ENCODE measurements at places on chromosomes 2 and 18. TPM values are rescaled to one million over a fixed set of nuclear protein-coding genes. Genes with fewer than 3 reads are reported as not detected.
A peak's percentile ranks its signal among the peaks of the same experiment; 100 is the strongest.

- peaks cover 13% of the 10 kb centered on the region for H3K27me3 ChIP-seq
- no peak for DNase-seq
- no peak overlapping the region for H3K4me3 ChIP-seq
- H3K27ac ChIP-seq = no peak overlapping the region
- H3K4me1 ChIP-seq = peaks cover 8% of the 10 kb centered on the region
Measured at GRCh38 chr18:58194028-58194427, 150.0 kb downstream of the NEDD4L start.

DNA sequence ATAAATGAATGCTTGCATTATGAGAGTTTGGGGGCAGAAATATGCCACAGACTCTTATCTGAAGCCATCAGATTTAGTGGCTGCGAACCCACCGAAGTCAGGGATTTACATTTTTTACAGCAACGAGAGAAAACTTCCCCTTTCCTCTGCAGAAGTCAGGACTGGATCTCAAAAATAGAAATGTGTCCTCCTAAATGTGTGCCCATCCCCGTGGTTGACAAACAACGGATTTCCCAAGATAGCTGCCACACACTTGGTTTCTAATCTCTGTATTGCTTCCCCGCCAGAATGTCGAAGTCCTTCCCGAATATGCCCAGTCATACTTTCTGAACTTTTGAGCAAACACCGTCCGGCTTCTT is 879 bp upstream of the ADAM23 start:
- H3K36me3 ChIP-seq = no peaks in the 10 kb centered on the region
- H3K27ac ChIP-seq = no peak overlapping the region
- H3K27me3 ChIP-seq = peaks cover 16% of the 10 kb centered on the region
- peaks cover 13% of the 10 kb centered on the region for H3K4me1 ChIP-seq

- H3K27ac ChIP-seq = peak overlapping the region; percentile 98
- peaks cover 20% of the 10 kb centered on the region for H3K27me3 ChIP-seq
- no peaks in the 10 kb centered on the region for H3K36me3 ChIP-seq
Measured at GRCh38 chr2:218895759-218896500, 15.3 kb downstream of the WNT10A start.

DNA sequence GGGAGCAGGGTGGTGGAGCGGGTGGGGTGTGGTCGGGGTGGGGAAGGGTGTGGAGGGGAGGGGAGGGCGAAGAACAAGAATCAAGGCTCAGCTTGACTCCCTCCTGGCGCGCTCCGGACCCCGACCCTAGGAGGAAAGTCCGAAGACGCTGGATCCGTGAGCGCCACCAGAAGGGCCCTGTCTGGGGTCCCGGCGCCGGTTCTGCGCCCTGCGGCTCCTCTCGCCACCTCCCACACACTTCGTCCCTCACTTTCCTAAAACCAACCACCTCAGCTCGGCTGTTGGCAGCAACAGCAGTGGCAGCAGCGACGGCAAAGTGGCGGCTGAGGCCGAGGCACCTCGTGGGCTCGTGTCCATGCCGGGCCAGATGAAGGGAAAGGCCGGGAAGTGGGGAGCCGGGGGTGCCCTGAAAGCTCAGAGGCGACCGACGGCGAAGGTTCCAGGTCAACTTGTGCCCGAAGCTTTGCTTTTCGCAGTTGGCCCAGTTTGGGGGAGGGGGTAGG is 2.1 kb downstream of the KLHL14 start:
- H3K4me1 ChIP-seq = peaks cover 25% of the 10 kb centered on the region
- H3K27ac ChIP-seq = no peak overlapping the region
- H3K27me3 ChIP-seq = peaks cover 7% of the 10 kb centered on the region
- DNase-seq = no peak
- H3K4me3 ChIP-seq = no peak overlapping the region
- H3K36me3 ChIP-seq = no peaks in the 10 kb centered on the region

DNA sequence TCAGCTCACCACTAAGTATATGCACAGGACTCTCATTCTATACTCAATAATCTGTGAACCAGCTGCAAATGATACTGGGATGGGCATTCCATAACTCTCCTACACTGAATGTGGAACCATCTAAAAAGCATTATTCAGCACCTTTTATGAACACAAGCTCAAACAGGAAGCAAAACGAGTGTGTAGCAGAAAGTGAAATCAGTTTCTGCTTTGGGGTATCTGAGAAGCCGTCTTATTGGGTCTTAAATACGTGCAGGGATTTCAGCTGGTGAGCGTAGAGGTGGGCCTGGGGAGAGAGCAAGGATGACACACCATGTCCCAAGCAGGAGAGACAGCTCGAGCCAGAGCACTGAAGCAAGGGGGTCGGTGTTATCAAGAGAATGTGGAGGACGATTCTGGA is 120.0 kb upstream of the TTN start:
- H3K36me3 ChIP-seq = no peaks in the 10 kb centered on the region
- no peaks in the 10 kb centered on the region for H3K27me3 ChIP-seq
- no peaks in the 10 kb centered on the region for H3K4me1 ChIP-seq

DNA sequence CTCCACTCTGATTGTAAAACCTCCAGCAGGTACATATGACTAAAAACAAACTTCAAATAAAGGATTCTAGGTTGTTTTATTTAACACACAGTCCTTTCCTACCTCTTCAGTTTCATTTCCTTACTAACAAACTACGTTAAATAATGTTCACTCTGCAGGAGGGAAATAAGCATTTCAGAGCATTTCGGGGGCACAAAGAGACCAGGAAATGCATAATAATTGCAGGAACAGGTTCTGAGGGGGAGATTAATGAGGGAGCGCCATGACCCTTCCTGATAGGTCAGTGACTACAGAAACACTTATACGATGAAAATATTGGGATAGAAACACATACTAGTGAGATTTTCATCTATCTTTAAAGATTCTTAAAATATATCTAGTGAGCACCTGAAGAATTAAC is 416.6 kb downstream of the NRXN1 start:
- no peak for DNase-seq
- no peaks in the 10 kb centered on the region for H3K36me3 ChIP-seq
- H3K4me3 ChIP-seq = no peak overlapping the region
- no peak overlapping the region for H3K27ac ChIP-seq

DNA sequence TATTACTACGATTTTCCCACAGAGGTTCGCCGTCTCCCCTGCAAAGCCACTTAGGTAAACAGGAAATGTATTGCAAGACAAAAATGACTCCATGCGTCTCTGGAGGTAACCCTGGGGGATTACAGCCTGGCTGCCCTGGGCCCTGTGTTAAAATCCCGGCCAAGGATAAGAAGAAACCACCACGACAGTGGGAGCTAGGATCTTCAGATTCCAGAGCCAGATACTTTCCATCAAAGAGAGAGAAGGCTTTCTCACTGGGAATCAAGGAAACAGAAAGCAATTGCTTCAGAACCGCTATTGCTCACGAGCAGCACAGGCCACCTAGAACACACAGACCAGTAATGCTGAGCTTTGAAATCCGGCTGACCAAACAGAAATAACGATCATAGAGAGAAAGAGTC is 97.9 kb upstream of the ZNF516 start:
- no peak overlapping the region for H3K4me3 ChIP-seq
- no peaks in the 10 kb centered on the region for H3K36me3 ChIP-seq
- no peak overlapping the region for H3K27ac ChIP-seq
- no peaks in the 10 kb centered on the region for H3K4me1 ChIP-seq

DNA sequence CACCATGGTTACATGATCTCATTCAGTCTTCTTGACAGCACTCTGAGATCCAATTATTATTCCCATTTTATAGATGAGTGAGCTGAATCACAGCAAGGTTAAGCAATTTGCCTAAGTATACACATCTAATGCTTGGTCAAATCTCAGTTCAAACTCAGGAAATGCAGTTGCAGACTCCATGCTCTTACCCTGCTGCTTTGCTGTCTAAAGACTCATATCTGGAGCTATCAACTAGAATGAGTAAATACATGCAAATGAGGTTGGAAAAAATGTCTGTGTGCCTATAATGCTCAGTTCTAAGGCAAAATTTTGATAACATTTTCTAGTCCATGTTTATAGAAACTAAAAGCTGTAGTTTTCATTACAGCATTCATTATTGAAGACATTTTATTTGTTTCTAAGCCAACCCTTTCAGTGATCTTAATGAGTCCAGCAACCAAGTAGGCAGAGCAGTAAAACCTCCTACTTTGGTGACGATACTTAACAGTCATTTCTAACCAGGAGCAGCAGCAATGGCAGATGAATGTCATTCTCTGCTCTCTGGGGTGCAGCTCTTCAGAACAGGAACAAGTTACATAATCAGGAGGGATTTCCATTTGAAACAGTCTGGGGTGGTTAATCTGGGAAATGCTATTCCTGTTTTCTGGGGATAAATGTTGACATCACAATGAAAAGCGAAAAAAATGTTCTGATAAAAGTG is 396.8 kb upstream of the UBE2E3 start:
- H3K4me1 ChIP-seq = no peaks in the 10 kb centered on the region
- no peaks in the 10 kb centered on the region for H3K36me3 ChIP-seq
- no peak for DNase-seq
- no peak overlapping the region for H3K4me3 ChIP-seq

DNA sequence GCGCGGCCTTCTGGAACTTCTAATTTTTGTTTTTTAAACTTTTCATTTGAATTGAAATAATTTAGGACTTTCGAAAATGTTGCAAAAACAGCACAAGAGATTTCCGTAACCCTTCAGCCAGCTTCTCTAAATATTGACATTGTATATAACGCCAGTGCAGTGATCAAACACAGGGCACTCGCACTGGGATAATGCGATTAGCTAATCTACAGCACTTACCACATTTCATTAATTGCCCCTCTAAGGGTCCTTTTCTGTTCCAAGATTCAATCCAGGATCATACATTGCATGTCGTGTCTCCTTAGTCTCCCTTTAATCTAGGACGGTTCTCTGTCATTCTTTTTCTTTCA is 343 bp upstream of the CD302 start:
- H3K36me3 ChIP-seq = no peaks in the 10 kb centered on the region
- H3K27ac ChIP-seq = no peak overlapping the region
- H3K27me3 ChIP-seq = peaks cover 10% of the 10 kb centered on the region
- DNase-seq = no peak
- peak overlapping the region; percentile 40 for H3K4me3 ChIP-seq

GRCh38 chr2:177731384-177731783 is 338.8 kb downstream of the AGPS start:
- no peaks in the 10 kb centered on the region for H3K27me3 ChIP-seq
- H3K4me3 ChIP-seq = no peak overlapping the region
- H3K36me3 ChIP-seq = no peaks in the 10 kb centered on the region
- DNase-seq = no peak

- no peaks in the 10 kb centered on the region for H3K36me3 ChIP-seq
- H3K27ac ChIP-seq = no peak overlapping the region
- DNase-seq = no peak
- no peak overlapping the region for H3K4me3 ChIP-seq
- no peaks in the 10 kb centered on the region for H3K4me1 ChIP-seq
- peaks cover 5% of the 10 kb centered on the region for H3K27me3 ChIP-seq
Measured at GRCh38 chr2:45344502-45344901, 266.6 kb downstream of the SRBD1 start.

DNA sequence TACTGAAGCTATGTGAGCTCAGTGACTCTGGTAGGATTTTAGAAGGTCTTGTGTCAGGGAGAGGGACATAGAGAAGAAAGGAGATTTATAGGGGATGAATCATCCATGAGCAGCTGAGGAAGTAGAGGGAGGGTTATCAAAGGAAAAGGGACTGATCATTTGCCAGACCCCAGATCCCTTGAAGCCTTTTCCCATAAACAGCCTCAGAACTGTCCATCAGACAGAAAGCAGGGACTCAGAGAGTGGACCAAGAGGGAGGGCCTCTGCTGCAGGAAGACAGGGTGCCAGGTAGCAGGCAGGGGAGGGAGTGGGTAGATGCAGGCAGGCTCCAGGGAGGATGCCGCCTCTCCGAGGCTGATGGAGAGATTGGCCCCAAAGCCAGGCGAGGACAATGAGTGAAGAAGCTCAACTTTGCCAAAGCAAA is 133.9 kb downstream of the TNS1 start:
- no peak for DNase-seq
- H3K4me1 ChIP-seq = no peaks in the 10 kb centered on the region
- no peak overlapping the region for H3K4me3 ChIP-seq
- peaks cover 13% of the 10 kb centered on the region for H3K27me3 ChIP-seq

DNA sequence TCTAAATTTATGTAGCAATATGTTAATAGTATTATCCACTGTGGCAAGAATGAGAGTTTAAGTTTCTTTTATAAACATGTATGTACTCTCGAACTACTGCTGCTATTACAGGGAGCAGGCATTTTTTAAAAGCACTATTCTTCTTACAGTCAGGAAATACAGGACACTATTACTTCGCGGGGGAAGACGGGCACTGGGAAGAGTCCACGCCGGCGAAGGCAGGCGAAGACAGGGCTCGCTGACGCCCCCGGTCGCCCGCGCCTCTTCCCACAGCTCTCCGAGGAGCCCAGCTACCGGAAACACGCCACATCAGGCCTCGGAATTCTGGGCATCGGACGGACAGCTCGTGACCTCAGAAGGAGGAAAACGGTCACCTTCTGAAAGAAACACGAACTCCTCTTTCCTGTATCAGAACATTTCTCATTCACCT is 90.2 kb downstream of the FAM161A start:
- DNase-seq = no peak
- H3K27ac ChIP-seq = peak overlapping the region; percentile 98
- H3K4me1 ChIP-seq = peaks cover 9% of the 10 kb centered on the region
- H3K36me3 ChIP-seq = no peaks in the 10 kb centered on the region

GRCh38 chr2:168710754-168711467 is 91.5 kb upstream of the NOSTRIN start:
- no peaks in the 10 kb centered on the region for H3K36me3 ChIP-seq
- H3K27ac ChIP-seq = no peak overlapping the region
- DNase-seq = no peak
- no peaks in the 10 kb centered on the region for H3K27me3 ChIP-seq
- H3K4me3 ChIP-seq = no peak overlapping the region
- no peaks in the 10 kb centered on the region for H3K4me1 ChIP-seq

Gene C1GALT1C1L
- not detected for total RNA-seq

Gene PSMG2
- total RNA-seq = 56.0 TPM

Gene MOCOS
- 0.16 TPM for total RNA-seq

Gene DSG1
- not detected for total RNA-seq

Gene CCDC74B
- total RNA-seq = not detected

Gene CFC1
- total RNA-seq = not detected

Gene ELAC1
- total RNA-seq = 8.3 TPM

Gene LIMS4
- not detected for total RNA-seq

Gene UGT1A3
- total RNA-seq = not detected
